Temporal lobe (tissue), 4 donors: ENCODE measurements at places on chromosomes 1 and 21. TPM values are rescaled to one million over a fixed set of nuclear protein-coding genes. Genes with fewer than 3 reads are reported as not detected.

OLFML2B gene
- total RNA-seq = 1.2 TPM

CADM3 gene
- total RNA-seq = 136 TPM

SDHB gene
- total RNA-seq = 61.5 TPM

CD2 gene
- total RNA-seq = not detected

ADAMTS4 gene
- 0.49 TPM for total RNA-seq

NTNG1 gene
- total RNA-seq = 6.4 TPM

LRRC52 gene
- not detected for total RNA-seq

LCE1B gene
- total RNA-seq = not detected

SELP gene
- total RNA-seq = 0.49 TPM

ASTN1 gene
- 72.5 TPM for total RNA-seq

WNT3A gene
- total RNA-seq = not detected

SNRNP40 gene
- total RNA-seq = 63.9 TPM

ADAMTSL4 gene
- 0.25 TPM for total RNA-seq

SLAMF7 gene
- under 0.01 TPM for total RNA-seq

DPT gene
- 0.49 TPM for total RNA-seq

CRNN gene
- not detected for total RNA-seq
